HuH-7 (cell line): ENCODE measurements at places on chromosomes 12 and 14.

DNA sequence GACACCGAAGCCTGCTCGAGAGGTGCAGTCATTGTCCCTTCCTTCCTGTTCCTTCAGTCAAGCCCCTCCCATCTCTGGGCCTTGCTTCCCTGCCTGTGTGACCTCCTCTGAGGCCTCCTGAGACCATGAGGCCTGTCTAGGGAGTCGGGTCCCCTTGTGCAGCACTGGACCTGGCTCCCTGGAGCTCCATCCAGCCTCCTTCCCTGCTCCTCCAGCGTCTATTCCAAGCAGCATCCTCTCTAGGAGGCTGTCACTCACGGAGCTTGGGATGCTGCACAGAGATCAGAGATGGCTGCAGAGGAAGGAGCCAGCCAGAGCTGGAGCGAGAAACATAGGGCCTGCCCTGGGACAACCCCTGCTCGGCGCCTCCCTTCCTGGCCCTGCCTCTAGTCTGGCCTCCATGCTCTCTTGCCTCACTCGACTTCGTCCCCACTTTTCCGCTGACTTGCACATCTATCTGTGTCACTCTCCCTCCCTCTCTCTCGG is 142.7 kb downstream of the BCL11B start:
- DNase-seq: no peak

GRCh38 chr12:3810540-3810939 is 57.6 kb upstream of the CRACR2A start:
- DNase-seq: no peak

DNA sequence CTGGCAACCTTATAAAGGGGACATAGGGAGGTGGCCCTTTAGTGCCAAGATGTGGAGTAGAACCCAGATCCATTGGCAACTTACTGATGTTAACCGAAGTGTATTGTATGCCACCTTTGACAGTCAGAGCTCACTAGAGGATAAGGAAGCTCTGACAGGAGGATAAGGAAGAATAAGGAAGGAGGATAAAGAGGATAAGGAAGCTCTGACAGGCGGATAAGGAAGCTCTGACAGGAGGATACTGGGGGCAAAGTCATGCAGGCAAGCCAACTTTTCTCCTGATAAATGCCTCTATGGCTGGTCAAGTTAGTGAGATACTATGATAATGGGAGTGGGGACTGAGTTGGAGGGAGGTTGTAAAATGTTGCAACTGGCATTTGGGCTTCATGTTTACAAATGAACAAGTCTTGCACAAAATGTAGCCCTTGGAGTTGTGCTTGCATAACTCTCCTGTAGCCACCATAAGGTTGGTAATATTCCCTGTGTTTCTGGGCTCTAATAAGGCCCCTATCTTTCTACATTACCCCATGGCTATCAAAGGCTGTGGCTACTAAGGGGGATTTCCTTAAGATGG is 17.7 kb upstream of the DHRS2 start:
- DNase-seq: no peak

DNA sequence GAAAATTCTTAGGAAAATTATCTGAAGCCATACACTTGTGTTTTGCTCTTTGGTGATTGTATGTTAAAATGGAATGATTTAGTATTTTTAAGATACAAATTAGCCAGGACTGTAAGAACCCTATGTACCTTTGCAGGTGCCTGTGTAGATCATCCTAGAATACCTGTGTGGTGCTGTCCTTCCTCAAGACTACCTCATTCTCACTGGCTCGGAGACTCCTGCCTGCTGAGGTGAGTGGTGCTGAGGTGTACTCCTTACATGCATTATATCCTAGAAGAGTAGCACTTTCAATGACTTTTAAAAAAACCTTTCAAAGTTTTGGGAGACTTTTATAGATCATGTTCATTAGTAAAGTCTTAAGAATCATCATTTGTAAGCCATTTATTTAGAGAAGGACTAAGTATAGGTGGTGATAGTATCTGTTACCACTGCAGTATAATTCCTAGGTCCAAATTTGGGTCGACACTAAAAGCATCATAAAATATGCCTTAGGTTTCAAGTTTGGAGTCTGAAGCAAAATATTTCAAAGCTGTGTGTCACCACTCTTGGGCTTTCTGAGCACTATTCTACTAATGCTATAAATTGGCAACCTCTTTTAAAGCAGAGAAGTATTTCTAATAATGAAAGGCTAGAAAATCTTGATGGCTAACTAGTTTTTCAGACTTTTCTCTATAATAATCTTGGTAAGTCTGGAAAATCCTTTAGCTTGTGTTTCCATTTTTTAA is 36.6 kb downstream of the RASSF8 start:
- DNase-seq: no peak

DNA sequence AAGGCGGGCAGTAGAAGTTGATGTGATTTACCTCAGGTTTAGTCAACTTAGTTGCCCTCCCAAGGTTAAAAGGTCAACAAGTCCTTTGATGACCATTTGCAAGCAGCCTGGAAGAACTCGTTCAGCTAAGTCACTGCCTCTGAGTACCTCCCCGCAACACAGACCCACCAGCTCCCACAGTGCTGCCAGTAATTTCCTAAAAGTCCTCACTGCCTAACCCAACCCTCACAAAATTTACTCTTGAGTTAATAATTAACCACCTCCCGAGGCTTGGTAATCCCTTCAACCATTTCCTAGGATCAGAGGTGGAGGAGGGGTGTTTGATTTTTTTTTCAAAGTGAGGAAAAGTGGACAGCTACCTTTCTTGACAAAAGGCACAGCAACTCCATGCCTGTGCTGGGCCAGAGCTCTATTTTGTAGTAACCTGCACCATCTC is 55.8 kb downstream of the MAP3K9 start:
- DNase-seq: peak; percentile 70

DNA sequence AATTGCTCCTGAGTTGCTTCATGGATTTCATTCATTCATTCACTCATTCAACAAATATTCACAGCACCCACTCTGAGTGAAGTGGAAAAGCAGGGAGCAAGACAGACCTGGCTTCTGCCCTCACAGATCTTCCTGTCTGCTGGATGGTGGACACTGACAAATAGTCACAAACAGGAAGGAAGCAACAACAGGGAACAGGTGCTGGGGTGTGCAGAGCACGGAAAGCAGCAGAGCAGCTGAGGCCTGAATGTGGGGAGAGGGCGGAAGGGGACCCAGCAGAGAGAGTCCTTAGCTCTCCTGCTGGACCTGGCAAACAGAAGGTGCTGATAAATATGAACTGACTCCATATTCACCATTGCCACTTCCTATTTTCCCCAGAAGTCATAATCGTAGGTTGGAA is 54.4 kb downstream of the SETD3 start:
- DNase-seq: no peak

- DNase-seq: no peak
Measured at GRCh38 chr12:88790231-88790630, 210.0 kb upstream of the KITLG start.

GRCh38 chr12:104698871-104699270 is 242.1 kb downstream of the CHST11 start:
- DNase-seq: no peak

DNA sequence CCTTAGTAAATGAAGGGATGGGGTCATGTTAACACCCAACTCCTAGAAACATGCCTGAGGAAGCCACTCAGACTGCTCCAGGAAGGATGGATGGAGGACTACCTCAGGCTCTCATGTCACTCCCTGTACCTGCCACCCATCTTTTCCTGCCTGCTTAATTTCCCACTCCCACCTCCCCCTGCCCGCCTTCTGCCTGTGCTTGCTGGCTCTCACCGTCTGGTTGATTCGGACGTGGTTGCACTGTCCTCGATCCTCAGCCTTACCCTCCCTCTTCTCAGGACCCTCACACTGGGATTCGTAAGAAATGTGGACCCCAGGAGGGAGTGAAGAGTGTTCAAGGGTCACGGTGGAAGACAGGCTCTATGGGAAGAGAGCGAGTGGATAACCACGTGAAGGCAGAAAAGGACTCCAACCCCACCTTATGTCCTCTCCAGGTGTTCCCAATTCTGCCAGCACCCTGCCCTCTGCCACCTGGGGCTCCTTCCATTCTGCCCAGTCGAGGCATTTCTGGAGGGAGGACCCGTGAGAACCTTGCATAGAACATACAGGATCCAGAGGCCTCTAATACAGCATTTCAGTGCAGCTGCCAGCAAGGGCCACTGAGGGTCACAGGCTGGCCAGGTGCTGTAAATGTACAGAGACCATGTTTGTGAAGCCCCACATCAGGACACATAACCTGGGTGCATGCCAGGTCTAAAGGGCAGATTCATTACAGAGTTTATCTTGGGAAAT is 12.9 kb downstream of the ITGB7 start:
- no peak for DNase-seq

DNA sequence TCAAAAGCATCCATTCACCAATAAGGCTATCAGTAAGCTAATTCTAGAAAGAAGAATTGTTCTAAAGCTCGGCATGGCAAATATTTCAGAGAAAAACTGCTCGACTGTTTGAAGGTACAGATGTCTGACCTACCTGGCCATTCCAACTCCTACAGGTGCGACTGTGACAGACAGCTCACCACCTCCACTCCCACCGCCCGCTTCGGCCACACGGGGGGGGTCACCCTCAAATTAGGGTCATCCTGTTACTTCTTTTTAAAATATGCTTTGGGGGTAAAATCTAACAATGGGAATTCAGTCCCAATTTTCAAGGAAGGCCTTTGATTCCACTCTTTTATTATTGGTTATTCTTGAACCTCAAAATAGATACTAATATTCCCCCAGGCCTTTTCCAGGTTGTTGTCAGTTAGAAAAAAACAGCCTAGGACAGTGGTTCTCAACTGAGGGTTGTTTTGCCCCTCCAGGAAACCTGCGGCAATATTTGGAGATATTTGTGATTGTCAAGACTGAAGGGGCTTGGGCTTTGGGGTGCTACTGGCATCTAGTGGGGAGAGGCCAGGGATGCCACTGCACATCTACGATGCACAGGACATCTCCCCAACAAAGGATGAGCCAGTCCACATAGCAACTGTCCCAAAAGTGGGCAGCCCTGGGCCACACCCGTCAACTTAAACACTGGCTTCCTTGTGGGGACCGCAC is 81.2 kb downstream of the BCL11B start:
- DNase-seq: no peak

DNA sequence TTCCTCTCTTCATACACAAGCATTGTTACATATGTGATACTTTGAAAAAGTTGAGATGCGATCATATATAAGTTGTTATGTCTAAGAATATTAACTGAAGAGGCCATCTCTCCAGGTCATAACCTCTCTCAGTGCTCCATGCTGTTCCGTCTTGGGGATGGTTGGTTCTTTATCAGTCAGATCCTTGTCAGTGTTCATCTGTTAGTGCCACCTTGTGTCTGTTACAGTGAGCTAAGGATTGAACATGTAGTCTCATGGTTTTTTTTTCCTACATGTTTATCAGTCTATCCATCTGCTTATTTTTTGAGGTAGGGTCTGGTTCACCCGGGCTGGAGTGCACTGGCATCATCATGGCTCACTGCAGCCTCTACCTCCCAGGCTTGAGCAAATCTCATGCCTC is 30.5 kb downstream of the EP400 start:
- no peak for DNase-seq
